ENCODE measurements at places on chromosomes 1 and 21.
A peak's percentile ranks its signal among the peaks of the same experiment; 100 is the strongest.

GRCh38 chr1:95889400-95889799 lies 655.4 kb downstream of the RWDD3 start:
- DNase-seq, result no peak

GRCh38 chr1:82110366-82111254 lies 309.9 kb downstream of the ADGRL2 start:
- DNase-seq, result peak; percentile 22

- DNase-seq, result no peak
Observed at GRCh38 chr21:43292041-43292865, 123.4 kb downstream of the CRYAA start.

- DNase-seq, result no peak
Observed at GRCh38 chr1:106620521-106620954, 435.9 kb upstream of the PRMT6 start.

DNA sequence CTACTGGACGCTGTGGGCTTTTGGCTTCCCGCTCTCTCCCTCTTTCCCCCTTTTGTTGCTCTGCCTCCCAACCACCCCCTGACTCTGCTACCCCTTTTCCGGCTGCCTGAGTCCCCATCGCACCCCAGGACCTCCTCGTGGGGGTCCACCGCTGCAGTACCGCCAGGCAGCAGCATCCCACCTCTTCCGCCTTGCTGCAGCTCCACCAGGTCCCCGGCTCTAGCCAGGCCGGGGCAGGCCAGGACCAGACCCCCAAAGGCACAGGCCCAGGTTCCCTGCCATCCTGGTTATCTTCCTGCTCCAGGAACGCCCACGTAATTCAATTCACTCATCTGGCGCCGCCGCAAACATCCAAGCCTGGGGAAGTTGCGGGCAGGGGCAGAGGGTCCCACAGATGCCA lies 139.8 kb downstream of the LIPI start:
- DNase-seq, result no peak

DNA sequence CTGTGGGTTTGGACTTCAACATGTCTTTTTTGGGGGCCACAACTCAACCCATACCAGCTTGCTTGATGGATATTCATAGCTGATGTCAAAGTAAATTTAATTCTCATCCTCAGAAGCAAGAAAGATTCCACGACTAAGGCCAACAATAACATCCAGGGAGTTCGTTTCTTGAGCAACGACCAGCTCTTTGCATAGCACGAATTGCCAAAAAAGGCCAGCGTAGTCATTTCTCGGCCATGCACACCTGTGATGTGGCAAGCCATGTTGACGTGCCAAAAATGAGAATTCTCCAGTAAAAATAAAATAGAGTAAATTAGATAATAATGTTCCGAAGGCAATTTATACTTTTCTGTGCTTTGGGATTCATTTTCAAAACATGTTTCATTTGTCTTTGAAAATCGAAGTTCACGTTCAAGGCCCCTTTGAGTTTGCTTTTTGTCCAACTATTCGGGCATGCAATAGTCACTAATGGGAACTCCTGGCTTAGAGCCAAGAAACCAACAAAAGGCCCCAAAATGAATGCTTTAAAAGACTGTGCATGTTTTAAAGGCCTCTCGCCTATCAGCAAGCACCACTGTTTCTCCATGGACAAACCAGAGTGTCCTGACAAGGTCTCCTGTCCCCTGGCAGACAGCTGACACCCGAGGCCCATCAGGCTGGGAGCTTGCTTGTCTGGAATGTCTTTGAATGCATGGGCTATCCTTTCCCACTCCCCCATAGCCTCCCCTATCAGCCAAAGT lies 14.4 kb upstream of the IGSF5 start:
- DNase-seq, result peak; percentile 29

- no peak for DNase-seq
Observed at GRCh38 chr1:199784138-199784895, 243.2 kb upstream of the NR5A2 start.

DNA sequence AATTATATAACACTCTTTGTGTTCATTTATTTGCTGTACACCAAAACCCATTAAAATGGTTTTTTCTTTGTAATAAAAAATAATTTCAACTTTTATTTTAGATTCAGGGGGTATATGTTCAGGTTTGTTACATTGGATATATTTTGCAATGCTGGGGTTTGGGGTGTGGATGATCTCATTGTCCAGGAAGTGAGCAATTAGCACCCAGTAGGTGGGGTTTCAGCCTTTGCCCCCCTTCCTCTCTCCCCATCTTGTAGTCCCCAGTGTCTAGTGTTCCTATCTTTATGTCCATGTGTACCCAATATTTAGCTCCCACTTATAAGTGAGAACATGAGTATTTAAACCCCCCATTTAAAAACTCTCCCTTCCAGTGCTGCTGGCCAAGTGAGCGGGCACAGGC lies 184.6 kb downstream of the RHOU start:
- DNase-seq, result no peak

DNA sequence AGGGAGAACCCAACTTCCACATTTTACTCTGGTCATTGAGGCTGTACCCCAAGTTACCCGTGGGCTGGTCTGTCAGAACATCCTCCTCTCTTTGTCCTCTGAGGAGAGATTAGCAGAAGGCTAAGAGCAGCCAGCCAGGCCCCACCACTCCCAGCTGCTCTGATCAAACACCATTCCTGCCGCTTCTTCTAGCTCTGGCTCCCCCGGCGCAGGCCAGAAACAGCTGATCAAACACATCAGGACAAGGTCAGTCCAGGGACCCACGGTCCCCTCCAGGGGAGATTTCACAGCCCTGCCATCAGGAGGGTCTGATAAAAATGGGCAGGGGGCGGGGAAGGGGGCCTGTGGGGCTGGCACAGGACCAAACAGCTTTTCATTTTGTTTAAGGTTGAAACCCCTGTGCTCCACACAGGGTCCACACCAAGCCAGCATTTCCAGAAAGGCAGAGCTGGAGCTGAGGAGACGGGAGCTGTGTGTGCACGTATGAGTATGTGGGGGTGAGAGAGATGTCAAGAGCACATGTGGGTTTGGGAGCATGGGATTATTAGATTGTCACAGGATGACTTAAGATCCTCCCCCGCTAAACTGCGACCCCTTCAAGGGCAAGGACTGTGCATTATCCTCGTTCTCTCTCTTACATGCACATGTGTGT lies 29.9 kb upstream of the EPHA8 start:
- peak; percentile 78 for DNase-seq

DNA sequence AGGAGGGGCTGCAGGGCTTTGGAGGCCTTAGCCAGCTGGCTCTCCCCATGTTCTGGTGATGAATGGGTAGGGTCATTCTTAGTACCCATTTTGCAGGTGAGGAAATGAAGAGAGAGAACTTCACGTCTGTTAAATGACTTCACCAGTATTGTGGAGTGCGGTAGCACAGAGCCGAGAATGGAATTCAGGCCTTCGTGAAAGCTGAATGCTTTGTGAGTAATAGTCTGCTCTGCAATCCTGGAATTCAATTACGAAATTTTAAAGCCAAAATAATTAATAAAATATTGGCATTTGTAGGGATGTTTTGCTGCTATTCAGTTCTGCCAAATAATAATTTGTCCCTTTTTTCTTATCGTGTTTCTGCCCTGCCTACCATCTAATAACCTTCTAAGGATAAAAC lies 197.7 kb downstream of the GREM2 start:
- DNase-seq, result no peak

DNA sequence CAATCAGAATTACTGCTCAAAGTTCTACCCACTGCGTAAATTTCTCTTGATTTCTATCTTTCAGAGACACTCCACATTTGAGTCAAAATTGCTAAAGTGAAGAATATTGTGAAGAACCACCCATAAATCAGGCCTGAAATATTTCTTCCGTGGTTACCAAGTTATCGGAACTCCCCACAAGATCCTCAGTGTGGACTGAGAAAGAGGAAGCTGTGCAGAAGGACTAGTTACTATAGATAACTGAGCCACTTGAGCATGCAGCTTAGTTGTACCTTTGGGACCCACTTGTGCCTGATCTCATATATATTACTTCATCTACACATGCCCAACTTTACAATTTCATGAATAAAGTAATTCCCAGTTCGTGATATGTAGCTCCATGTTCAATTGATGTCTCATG lies 18.4 kb downstream of the RWDD3 start:
- DNase-seq, result no peak

Data from NCI-H1417 (cell line).